ENCODE measurements at places on chromosomes 5 and 9. TPM values are rescaled to one million over a fixed set of nuclear protein-coding genes. Genes with fewer than 3 reads are reported as not detected.

The RAD1 gene
- total RNA-seq: 33.2 TPM

The GADD45G gene
- total RNA-seq: 12.9 TPM

DNA sequence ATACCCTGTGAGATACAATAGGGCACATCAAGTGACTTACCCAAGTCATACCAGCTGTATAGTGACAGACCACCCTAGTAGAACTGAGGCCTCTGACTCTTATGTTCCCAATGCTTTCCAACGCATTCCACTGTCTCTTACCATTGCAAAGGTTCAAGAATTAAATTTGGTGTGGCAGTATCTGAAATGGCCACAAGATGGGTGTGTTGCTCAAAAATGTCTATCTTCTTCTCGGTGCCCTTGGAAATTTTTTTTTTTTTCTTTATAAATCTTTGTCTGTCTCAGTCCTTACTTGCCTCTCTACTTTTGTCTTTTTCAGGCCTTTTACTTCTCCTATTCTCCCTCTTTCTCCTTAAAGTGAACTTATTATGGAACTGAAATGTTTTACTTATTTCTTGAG is 48.4 kb downstream of the GPR21 start:
- no peak for DNase-seq
- no peaks in the 10 kb centered on the region for H3K27me3 ChIP-seq
- H3K27ac ChIP-seq: no peak overlapping the region
- no peak overlapping the region for H3K4me3 ChIP-seq
- peaks cover 4% of the 10 kb centered on the region for H3K4me1 ChIP-seq
- H3K36me3 ChIP-seq: peaks cover 13% of the 10 kb centered on the region

GRCh38 chr9:95515272-95516113 is 1.3 kb downstream of the PTCH1 start:
- no peak overlapping the region for H3K27ac ChIP-seq
- H3K4me1 ChIP-seq: peaks cover 25% of the 10 kb centered on the region
- no peaks in the 10 kb centered on the region for H3K36me3 ChIP-seq

The ASPN gene
- total RNA-seq: not detected

The CD274 gene
- total RNA-seq: 8.3 TPM

- H3K27me3 ChIP-seq: no peaks in the 10 kb centered on the region
- H3K36me3 ChIP-seq: no peaks in the 10 kb centered on the region
- DNase-seq: no peak
- H3K4me3 ChIP-seq: no peak overlapping the region
These were observed 43.2 kb downstream of the EXD3 start for GRCh38 chr9:137379761-137380161.

The OR1N2 gene
- not detected for total RNA-seq

GRCh38 chr9:78122631-78123030 is 91.0 kb upstream of the GNAQ start:
- no peak overlapping the region for H3K27ac ChIP-seq
- DNase-seq: no peak
- peaks cover 1% of the 10 kb centered on the region for H3K36me3 ChIP-seq
- peaks cover 6% of the 10 kb centered on the region for H3K27me3 ChIP-seq

DNA sequence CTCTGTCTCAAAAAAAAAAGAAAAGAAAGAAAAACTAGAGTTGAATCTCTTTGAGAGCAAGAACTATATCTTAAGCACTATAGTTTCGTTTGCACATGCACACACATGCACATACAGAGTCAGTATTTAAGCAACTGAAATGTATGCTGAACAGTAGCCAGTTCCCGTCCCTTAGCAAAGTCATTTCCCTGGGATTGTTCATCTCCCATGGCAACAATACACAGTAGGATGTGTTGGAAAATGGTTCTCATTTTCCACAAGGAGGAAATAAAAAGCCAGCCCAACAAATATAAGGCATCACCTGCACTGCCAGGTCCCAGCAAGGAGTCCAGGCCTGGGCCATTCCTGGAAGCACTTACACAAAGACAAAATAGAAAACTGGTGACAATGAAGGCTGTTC is 4.2 kb upstream of the ZNF346 start:
- H3K4me3 ChIP-seq: no peak overlapping the region
- H3K27me3 ChIP-seq: no peaks in the 10 kb centered on the region
- DNase-seq: no peak
- peaks cover 14% of the 10 kb centered on the region for H3K4me1 ChIP-seq
- no peak overlapping the region for H3K27ac ChIP-seq

The C5orf34 gene
- total RNA-seq: 7.0 TPM

The PHF24 gene
- not detected for total RNA-seq

DNA sequence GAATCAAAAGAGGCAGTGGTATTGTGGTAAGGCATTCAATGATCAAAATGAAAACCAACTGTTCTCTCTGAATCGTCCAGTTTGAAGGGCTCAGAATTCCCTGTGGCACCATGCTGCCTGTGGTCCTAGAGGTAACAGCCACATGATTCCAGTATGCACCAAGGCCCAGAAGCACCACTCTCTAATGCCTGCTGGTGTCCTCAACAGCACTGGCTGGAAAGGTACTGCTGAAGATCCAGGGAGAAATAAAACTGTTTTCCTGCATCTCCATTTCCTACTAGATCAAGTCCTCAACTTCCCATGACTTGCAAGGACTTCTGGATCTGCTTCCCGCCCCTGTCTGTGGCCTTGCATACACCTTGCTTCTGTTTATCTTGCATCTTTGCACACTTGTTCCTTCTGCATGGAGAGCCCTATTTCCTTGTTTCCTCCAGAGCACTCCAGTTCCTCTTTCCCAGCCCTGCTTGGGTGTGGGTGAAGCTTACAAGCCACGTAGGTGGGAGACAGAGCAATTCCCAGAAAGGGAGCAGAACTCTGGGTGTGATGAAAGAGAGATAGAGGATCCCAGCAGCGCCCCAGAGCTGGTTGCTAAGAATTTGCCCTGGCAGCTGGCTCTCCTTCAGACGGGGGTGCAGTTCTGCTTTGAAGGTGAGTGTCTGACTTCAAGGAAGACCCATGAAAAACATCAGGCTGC is 41.0 kb upstream of the EQTN start:
- DNase-seq: no peak
- H3K27me3 ChIP-seq: peaks cover 10% of the 10 kb centered on the region
- H3K4me3 ChIP-seq: no peak overlapping the region

GRCh38 chr5:15983392-15983791 is 196.2 kb downstream of the MARCHF11 start:
- no peaks in the 10 kb centered on the region for H3K27me3 ChIP-seq
- no peak for DNase-seq
- no peak overlapping the region for H3K27ac ChIP-seq
- H3K4me1 ChIP-seq: no peaks in the 10 kb centered on the region
- H3K4me3 ChIP-seq: no peak overlapping the region

The PPP3R2 gene
- total RNA-seq: not detected

DNA sequence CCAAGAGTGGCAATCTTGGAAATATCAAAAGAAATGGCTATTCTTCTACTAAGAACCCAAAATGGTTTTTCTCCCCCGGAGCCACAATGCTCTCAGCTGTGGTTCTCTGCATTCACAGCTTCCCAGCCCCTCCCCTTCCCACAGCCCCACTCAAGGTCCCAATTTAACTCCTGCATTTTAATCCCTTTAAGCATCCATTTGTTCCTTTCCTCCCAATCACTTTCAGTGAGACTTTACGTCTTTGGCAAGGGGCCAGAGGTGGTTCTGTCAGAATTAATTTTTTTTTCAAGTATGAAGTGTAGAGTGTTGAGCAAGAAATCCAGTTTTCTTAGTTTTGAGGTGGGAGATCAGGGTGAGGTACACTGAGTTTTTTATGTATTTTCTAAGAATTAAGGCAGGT is 256.9 kb downstream of the GLIS3 start:
- H3K27ac ChIP-seq: no peak overlapping the region
- H3K27me3 ChIP-seq: peaks cover 3% of the 10 kb centered on the region
- H3K36me3 ChIP-seq: no peaks in the 10 kb centered on the region
- no peak for DNase-seq
- H3K4me3 ChIP-seq: no peak overlapping the region
- no peaks in the 10 kb centered on the region for H3K4me1 ChIP-seq

DNA sequence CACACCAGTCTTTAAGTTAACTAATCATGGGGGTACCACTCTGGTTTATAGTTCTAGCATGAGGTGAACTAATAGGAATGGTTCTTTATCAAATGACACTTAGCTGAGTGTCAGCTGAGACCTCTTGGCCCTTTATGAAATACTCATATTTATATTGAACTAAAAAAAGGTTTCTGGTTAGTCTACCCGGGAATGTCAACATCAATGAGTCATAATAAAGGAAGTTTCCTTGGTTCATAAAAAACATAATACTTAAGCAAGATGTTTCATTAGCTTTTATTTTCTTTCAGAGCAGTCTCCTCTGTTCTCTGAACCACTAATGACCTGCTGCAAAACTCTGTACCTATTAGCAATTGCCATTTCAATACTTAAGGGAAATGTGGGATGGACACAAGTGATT is 13.7 kb downstream of the DAB2 start:
- no peak overlapping the region for H3K4me3 ChIP-seq
- H3K27me3 ChIP-seq: peaks cover 30% of the 10 kb centered on the region
- H3K4me1 ChIP-seq: no peaks in the 10 kb centered on the region

GRCh38 chr5:51652980-51653379 is 269.7 kb downstream of the ISL1 start:
- no peaks in the 10 kb centered on the region for H3K27me3 ChIP-seq
- no peaks in the 10 kb centered on the region for H3K4me1 ChIP-seq
- DNase-seq: no peak
- H3K27ac ChIP-seq: no peak overlapping the region
- no peaks in the 10 kb centered on the region for H3K36me3 ChIP-seq

The CDKN2B gene
- total RNA-seq: 0.93 TPM

The DPP7 gene
- 271 TPM for total RNA-seq

DNA sequence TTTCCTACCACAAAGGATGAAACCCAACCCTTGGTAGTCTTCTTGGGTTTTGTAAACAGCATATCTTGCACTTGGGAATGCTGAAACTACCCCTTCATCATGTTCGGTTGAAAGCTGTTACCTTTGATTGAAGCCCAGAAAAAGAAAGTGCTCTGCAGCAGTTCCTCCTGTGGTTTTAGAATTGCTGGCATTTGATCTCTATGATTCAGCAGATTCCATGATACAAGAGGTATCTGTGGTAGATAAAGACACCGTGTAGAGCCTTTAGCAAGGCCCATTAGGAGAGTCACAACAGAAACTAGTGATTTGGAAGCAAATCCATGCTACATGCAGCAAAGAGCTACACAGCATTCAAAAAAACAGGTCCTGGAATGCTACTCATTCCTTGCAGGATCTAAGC is 557.0 kb downstream of the TLE1 start:
- no peak overlapping the region for H3K4me3 ChIP-seq
- no peak overlapping the region for H3K27ac ChIP-seq
- no peaks in the 10 kb centered on the region for H3K36me3 ChIP-seq
- H3K27me3 ChIP-seq: no peaks in the 10 kb centered on the region

DNA sequence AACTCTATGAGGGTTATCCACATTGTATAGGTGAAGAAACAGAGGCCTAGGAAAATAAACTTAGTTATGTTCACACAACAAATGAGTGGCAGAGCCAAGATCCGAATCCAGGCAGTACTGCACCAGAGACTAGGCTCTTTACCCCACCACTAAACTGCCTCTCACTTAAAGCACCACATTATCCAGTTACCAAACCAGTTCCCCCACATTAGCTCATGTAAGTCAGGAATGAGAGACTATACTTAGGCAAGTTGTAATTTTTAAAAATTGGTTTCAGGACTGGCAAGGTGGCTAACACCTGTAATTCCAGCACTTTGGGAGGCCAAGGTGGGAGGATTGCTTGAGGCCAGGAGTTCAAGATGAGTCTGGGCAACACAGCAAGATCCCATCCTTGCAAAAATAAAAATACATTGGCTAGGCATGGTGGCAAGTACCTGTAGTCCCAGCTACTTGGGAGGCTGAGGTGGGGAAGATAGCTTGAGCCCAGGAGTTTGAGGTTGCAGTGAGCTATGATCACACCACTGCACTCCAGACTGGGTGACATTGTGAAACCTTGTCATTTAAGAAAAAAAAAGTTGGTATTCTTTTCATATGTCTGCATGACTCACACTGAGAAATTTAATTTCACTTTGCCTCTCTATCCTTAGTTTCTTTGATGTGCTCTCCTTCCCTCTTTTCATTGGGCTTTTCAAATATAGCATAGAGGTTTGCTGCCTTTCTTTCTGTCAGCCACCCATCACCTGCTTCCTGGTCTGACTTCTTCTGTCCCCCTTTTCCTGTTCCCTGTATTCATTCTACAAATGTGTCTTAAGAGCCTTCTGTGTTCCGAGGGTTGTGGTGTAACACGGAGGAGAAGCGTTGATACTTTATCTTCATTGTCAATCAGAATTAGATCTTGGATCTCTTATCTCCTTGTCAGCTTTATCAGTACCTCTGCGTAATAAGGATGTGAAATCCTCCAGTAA is 64.7 kb downstream of the ERMP1 start:
- H3K27me3 ChIP-seq: no peaks in the 10 kb centered on the region
- H3K4me1 ChIP-seq: peaks cover 26% of the 10 kb centered on the region
- no peak overlapping the region for H3K4me3 ChIP-seq
- peak overlapping the region; percentile 33 for H3K27ac ChIP-seq
- peaks cover 69% of the 10 kb centered on the region for H3K36me3 ChIP-seq
- no peak for DNase-seq

DNA sequence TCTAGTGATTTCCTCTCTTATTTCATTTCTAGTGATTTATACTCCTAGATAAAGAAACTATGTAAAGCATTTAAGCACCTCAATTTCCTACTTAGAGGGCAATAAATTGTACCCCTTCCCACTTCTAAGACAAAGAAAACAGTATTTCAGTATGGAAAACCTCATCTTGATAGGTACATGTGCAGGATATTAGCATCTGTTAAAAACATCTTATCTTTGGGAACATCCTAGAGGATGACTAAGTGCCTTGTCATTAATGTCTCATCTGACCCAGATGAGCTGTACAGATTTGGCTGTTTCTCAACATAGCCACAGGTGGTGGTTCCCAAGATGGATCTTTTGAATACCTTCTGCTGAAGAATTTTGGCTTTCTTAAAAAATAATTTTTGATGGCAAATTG is 5.7 kb downstream of the MEGF10 start:
- H3K4me1 ChIP-seq: no peaks in the 10 kb centered on the region
- no peak for DNase-seq
- peaks cover 61% of the 10 kb centered on the region for H3K27me3 ChIP-seq
- no peak overlapping the region for H3K27ac ChIP-seq

GRCh38 chr9:82132024-82132423 is 143.5 kb downstream of the SPATA31D1 start:
- H3K27me3 ChIP-seq: no peaks in the 10 kb centered on the region
- no peaks in the 10 kb centered on the region for H3K4me1 ChIP-seq
- H3K4me3 ChIP-seq: no peak overlapping the region

- no peak overlapping the region for H3K27ac ChIP-seq
- peak; percentile 21 for DNase-seq
- no peak overlapping the region for H3K4me3 ChIP-seq
- peaks cover 19% of the 10 kb centered on the region for H3K4me1 ChIP-seq
These were observed 2.3 kb downstream of the ACSL6 start for GRCh38 chr5:132008961-132009680.

Measured in activated CD8-positive, alpha-beta memory T cell treated with anti-CD3 and anti-CD28 coated beads, Interleukin-2, amount 10 ng/mL, durations not matched to agents 7 days and 5 days (primary cell).